ENCODE measurements at places on chromosomes 3 and 15.

DNA sequence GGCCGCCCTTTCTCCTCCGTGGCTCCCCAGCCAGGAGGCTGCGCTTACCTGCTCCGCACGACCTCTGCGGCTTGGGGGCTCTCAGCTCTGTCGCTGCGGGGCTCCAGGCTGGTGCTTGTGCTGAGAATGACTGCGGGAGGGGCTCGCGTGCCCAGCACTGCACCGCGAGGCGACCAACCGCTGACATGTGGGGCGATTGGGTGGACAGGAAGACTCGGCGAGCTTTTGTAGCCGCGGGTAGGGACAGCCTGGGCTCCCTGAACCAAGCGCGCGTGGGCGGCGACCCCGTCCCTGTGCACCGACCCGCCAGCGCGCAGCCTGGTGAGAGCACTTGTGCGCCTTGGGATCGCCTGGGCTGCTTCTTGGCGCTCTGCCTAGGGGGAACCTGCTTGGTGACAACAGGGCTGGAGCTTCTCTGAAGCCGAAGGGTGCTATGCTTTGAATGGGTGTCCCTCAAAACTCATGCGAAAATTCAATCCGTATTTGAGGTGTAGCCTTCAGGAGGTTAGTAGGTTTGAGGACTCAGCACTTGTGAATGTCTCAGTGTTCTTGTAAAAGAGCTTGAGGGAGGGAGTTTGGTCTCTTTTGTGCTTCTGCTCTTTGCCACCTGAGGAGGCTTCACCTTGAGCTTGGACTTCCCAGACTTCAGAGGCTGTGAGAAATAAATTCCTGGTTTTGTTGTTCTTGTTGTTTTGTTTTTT, 50.4 kb downstream of the IL12A start:
- DNase-seq, result no peak

- no peak for DNase-seq
Observed at GRCh38 chr3:72271923-72272322, 487.0 kb upstream of the PROK2 start.

GRCh38 chr3:59540696-59541095, 490.9 kb upstream of the CFAP20DC start:
- DNase-seq, result no peak

DNA sequence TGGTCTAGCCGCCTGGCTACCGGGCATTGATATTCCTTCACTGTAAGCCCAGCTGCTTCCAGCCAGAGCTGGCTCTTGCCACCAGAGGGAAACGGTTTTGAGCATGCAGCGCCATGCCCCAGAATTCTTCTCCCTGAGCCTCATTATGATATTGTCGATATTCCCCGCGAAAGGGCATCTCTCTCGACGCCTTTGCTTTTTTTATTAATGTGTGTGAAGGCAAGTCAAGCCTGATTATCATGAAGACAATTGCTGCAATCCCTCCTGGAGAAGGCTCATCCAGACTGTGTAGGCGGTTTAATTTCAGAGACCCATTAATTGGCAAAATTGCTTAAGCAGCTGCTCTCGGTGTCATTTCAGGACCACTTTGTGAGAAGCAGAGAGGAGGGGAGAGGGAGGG, 321.2 kb upstream of the TLE3 start:
- no peak for DNase-seq

DNA sequence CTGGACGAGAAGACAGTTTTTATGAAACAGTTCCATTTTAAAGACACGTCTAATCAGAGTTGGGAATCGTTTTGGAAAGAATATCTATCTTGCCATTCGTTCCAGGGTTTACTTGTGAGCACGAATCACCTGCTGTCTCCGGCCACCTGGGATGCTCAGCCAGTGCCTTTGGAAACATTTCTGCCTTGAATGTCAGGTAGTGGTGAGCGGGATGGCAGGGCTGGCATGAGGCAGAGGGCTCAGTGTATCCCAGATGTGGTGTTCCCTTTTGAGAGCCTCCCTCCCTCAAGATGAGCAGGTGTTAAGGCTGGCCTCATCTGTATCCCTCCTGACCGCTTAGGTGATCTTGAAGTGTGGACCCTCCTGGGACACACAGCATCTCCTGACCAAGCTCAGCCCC, 47.9 kb upstream of the PLXNA1 start:
- DNase-seq, result no peak

DNA sequence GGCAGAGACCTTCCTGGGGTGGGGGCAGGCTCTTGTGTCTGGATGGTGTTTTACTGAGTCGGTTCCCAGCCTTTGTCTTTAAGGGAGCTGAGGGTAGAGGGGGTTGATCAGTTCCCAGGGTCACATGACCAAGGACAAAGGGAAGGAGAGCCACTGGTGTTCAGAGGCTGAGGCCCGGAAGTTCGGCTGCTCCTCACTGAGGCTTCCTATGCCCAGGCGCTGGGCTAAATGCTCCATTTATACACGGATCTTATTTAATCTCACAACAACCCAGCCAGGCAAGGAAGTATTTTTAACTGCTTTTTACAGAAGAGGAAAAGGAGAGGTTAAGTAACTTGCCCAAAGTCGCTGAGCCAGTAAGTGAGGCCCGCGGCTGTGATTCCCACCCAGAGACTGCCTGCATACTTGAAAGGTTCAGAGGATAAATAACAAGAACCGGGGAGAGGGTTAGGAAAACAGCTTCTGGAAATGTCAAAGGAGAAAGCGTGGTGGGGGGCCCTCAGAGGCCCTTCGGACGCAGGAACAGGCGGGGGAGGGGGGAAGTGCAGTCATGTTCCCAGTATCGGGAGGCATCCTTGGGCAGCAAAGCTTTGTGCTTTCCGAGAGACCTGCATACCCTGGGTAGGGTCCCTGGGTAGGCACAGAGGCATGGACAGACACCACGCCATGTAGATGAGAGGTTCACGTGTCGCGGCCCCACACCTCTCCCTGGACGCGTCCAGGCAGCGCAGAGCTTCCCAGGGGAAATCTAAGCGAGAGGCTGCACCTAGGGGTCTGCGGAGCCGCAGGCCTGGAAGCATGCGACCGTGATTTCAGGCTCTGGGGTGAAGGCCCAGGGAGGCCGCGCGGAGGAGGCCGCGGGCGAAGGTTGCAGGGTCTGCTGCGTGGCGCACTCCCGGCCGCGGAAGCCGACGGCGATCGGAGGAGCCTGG, 21.3 kb downstream of the EPHB3 start:
- no peak for DNase-seq

DNA sequence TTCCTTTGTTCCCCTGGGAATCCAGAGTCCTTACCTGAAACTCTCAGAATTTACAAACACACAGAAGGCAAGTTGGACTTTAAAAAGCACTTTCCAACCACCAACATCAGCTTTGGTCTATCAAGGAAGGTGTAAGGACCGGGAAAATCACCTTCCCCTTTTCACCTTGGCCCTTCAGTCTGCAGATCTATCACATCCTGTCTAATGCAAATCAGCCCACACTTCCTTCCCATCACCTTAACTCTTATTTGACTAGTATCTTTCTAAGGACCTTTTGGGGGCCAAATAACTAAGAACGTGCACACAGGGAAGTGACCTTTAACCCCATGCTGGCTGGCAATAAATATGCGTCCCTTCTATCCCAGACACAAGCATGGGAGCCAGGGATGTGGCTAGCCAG, 320.6 kb downstream of the ARRDC4 start:
- DNase-seq, result no peak

DNA sequence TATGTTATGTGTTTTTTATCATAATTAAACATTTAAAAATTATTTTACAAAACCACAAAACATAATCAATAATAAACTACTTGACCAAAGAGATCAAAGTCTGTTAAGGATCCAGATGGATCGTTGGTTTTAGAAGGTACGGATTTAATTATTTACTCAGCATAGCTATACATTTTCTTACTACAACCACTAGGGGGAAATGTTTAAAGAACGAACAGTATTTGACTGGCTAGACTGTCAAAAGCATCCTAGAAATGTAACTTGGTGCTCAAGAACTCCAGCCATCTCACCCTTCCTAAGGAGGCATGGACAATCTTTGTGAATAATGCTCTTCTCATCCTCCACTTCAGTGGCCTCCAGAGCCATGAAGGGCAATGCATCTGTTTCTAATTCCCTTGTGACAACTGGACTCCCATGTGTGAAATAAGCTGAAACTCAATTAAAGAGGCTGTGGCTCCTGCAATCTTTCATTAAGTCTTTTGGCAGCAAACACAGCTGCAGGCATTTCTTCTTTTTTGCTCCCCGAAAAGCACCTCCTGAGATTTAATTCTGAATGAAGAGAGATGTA, 94.7 kb upstream of the TUSC7 start:
- DNase-seq, result no peak

DNA sequence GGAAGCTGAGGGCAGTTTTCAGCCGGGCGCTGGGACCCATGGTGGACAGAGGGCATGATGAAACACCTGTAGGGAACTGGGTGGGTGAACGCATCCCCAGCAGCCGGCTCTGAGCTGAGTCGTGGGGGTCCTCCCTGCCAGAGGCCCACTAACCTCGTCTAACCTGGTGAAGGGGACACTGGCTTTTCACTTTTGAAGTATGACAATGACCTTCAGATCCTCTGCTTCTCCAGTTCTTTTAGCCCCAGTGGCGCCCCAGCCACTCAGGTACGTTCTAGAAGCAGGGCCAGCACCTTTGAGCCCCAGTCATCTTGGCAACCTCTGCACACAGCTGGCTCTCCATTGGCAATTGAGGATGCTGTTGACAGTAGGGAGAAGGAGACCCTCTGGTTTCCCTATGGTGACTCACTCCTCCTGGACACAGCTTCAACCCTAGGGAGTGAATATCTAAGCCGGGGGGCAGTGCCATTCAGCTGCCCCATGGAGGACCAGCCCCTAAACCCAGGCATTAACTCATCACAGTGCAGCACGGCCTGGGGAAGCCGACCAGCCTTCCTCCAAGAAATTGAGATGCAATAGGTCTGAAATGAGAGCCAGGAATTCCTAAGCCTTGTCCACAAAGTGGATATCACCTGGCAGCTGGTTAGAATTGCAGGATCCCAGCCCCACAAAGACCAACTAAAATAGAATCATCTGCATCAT, 46.1 kb downstream of the CMTM6 start:
- peak; percentile 78 for DNase-seq

- no peak for DNase-seq
Observed at GRCh38 chr15:42602501-42602900, 27.1 kb downstream of the STARD9 start.

GRCh38 chr15:68781217-68781616, 39.5 kb downstream of the ANP32A start:
- DNase-seq, result no peak

GRCh38 chr15:31452595-31453557, 126.2 kb downstream of the KLF13 start:
- DNase-seq, result no peak

- DNase-seq, result no peak
Observed at GRCh38 chr15:40067921-40068624, 29.1 kb upstream of the SRP14 start.

Measured in vagina (tissue), 2 donors.